ENCODE measurements at places on chromosomes 16 and 17.

GRCh38 chr16:86376837-86377236 is 133.5 kb upstream of the FOXF1 start:
- DNase-seq = no peak

DNA sequence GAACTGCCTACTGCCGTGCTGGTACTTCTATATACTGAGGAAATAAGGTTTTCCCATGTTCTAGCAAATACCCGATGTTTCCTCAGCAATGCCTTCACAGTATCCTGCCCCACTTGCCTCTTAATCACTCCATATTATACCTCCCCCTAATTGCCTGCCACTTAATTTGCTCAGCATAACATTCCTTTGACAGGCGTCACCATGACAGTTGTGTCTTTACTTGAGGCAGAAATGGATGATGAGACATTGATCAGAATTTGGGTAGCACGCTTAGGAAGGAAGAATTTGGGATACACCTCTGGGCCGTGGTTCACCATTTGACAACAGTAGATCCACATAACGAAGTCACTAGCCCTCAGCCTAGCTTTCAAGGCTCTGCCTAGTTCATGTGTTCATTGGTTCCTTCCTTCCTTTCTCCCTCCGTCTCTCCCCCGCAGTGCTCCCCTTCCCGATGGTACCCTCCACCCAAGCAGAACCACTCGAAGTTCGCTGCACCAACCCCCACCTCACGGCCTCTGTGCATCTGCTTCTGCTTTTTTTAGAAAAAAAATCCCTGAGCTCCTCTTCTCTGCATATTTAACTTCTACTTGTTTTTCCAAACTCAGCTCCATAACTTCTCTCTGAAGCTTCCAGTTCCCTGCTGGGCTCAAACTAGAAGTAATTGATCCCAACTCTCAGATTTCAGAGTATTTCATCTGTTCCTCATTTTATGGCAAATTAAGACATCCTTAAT is 19.4 kb downstream of the IQCK start:
- no peak for DNase-seq

DNA sequence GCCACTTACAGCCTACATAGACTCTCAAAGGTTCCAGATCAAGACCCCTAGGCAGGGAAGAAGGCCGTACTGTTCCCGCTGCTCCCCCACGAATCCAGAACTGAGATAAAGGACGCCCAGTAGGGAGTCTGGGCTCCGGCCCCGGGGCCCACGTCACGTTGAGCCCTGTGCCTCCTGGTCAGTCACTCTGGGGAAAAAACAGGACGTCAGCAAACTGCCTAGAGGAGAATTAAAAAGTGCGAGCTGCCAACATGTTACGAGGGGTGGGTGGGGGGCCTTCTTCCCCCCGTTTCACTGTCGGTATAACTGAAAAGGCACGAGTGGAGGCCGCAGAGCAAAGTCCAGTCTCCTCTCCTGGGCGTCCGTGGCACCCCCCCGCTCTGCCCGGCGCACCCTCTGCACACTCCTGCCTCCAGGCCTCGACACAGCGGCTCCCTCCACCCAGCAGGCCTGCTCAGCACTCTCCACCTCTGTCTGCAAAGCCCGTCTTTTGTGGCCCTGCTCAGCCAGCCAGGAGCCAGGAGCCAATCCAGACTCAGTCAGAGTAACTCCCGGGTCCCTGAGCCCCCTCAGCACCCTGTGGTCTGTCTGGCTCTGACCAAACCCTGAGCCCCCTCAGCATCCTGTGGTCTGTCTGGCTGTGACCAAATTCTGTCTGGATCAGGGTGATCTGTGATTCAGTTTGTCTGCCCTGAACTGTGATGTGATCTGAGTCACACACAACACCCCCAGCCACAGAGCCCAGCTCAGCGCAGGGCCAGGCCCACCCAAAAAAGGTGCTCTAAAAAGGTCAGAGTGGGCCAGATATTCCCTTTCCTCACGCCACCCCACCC is 6.2 kb downstream of the ITGAE start:
- peak; percentile 66 for DNase-seq

DNA sequence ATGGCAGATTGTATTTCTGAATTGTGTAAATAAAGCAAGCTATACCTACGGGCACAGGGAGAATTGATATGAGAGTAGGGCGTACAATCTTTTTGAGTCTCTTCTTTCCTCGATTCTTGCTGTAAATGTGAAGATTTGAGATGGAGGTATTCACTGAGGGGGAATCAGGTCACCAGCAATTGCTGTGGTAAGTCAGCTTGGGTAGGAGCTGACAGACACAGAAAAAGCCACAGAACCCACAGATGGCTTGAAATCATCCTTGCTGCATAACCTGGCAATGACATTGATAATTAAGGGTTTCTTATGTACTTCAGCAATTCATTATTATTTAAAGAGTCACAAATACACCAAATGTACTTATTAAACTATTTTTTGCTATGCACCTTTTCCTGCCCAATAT is 164.2 kb downstream of the CNTNAP4 start:
- no peak for DNase-seq

DNA sequence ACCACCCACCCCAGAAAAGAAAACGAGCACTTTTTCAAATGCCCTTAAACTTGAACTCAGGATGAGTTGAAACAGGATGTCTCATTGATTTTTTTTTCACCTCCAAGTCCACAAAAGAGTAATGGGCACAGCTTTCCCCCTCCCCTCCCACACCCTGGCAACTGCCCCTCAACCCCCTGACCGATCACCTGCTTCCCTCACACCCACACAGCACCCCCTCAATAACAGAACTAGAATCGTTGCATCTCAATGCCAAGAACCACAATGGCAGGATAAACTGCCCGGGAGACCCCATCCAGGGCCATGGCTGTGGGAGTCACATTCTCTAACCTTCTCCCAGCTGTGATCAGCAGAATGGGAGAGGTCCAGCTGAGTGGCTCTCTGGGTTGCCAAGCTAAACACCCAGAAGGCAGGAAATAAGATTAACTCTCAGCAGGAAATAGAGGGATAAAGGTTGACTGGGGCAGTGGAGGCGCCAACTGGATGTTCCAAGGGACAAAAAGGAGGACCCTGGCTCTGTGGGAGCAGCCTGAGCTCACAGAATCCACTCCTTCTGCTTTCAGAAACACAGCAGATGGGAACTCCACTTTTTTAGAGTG is 128.0 kb upstream of the SDK2 start:
- no peak for DNase-seq

DNA sequence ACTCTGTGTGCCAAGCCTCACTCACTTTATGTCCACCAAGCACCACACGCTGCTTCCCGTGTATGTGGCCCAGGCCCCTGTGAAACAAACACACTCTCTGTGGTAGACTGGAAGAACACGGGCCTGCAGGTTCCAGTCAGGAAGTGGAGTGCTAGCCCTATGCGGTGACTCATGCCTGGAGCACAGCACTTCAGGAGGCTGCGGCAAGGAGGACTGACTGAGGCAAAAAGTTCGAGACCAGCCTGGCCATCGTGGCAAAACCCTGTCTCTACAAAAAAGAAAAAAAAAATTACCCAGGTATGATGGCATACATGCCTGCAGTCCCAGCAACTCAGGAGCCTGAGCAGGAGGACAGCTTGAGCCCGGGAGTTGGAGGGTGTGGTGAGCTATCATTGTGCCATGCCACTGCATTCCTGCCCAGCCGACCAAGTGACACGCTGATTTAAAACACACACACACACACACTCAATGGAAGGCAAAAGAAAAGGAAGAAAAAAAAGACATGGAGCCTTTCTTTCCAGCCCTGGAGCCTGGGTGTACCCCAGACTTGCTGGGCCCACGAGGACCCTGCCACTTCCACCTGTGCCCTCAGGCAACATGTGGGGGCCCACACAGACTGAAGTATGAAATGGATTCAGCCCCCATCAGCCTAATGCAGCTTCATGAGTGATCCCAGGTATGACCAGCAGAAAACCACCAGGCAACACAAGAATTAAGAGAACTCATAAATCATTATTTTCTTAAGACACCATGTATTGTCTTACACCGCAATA is 126.6 kb downstream of the ANKRD11 start:
- no peak for DNase-seq

- DNase-seq = no peak
Observed at GRCh38 chr16:50815382-50815781, 73.5 kb downstream of the CYLD start.

GRCh38 chr16:54932021-54932660 is 1.5 kb downstream of the IRX5 start:
- DNase-seq = no peak

GRCh38 chr17:71902894-71903506 is 217.8 kb upstream of the SOX9 start:
- no peak for DNase-seq

- DNase-seq = no peak
Observed at GRCh38 chr17:31414550-31414918, 23.1 kb downstream of the RAB11FIP4 start.

- DNase-seq = no peak
Observed at GRCh38 chr16:29811170-29811895, 660 bp upstream of the PRRT2 start.

GRCh38 chr17:45263477-45263860 is 1.6 kb upstream of the SPATA32 start:
- DNase-seq = no peak

- no peak for DNase-seq
Observed at GRCh38 chr16:86261379-86261778, 248.9 kb upstream of the FOXF1 start.

DNA sequence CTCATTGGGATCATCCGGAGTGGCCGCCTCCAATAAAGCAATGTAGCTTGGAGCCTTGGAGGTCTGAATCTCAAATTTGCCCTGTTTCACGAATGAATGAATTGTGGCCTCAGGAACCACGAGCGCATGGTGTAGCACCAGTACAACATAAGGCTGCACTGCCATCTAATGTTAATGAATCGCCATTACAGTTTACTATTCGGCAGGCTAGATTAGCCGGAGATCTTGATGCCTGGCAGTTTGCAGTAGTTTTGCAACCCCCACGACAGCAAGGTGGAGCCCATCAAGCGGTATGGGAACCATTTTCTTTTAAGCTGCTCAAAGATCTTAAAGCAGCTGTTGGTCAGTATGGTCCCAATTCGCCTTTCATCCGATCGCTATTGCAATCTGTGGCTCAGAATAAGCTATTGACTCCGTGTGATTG is 18.8 kb downstream of the ALOX15B start:
- DNase-seq = no peak

DNA sequence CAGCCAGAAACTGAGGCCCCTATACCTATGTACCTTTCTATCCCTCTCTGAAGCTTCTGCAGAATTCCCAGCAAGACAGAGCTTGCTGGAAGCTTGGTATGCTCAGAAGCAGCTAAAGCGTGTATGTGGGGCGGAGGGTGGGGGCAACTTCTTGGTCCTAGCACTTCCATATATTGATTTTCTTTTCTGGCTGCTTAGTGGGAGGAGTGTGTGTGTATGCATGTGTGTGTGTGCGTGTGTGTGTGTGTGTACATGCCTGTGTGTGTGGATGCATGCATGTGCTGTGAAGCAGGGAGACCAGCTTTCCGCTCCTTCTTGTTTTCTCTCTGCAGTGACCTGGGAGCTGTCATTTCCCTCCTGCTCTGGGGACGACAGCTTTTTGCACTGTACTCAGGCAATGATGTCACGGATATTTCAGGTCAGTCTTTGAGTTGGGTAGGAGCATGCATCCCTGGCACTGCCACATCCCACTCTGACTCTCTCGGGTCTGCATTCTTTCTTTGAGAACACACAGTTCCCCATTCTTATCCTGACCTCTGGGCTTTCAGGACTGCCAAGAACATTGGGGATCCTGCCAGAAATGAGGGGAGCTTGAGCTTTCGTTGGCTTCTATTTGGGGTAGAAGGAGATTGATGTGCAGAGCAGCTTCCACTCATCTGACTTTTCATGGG is 10.7 kb downstream of the HPR start:
- DNase-seq = no peak

- no peak for DNase-seq
Observed at GRCh38 chr16:57892447-57893096, 78.4 kb downstream of the CNGB1 start.

DNA sequence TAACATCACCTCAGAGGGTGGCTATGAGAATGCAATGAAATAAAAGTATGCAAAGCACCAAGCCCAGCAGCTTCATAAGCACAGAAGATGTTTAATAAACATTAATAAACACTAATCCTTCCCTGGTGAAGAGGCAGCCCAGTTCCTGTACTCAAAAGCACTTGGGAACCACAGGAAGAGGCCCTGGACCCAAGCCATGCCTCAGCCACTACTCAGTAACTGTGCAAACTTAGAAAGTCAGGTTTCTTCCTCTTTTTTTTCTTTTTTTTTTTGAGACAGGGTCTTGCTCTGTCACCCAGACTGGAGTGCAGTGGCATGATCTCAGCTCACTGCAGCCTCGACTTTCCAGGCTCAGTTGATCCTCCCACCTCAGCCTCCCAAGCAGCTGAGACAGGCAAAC is 5.3 kb downstream of the ARHGAP17 start:
- DNase-seq = no peak

DNA sequence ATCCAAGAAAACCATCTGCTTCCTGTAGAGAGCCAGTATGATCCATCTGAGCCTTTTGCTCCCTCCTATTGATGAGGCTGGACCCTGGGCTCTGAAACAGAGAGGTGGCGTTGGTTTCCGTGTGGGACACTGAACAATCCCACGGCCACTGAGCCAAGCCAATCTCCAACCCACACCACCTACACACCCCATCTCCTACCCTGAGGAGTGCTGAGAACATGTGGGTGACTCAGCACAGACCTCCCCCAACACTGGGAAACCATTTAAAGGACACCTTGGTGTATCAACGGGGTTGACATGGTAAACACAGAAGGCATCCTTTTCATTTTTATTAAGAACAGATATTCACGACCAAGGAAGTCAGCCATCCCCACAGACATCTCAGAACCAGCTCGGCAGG is 332.1 kb downstream of the SLC39A11 start:
- DNase-seq = no peak

DNA sequence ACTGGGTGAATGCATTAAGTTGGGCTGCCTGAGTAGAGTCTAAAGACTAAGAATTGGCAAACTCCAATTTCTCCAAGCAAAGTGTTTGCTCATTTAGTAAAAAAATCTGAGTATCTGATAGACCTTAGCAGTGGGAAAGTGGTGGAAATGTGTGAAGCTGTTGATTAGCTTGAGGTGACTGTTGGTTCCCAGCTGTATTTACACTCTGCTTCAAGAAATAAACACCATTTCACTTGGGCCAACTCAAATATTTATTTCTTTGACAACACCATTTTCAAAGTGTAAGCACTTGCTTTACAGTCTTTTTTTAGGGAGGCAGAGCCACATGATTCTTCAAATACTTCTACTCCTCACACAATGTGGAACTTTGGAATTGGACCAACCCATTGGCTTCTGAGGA is 8.7 kb downstream of the KCTD19 start:
- no peak for DNase-seq

- DNase-seq = no peak
Observed at GRCh38 chr17:39776252-39776651, 38.5 kb downstream of the GRB7 start.

GRCh38 chr16:14097182-14097959 is 26.3 kb downstream of the MRTFB start:
- DNase-seq = no peak

- DNase-seq = no peak
Observed at GRCh38 chr16:84423416-84423837, 55.1 kb downstream of the ATP2C2 start.

- DNase-seq = no peak
Observed at GRCh38 chr17:48769009-48769675, 40.6 kb upstream of the HOXB13 start.
